Right ventricle myocardium inferior (tissue), 1 donor: ENCODE measurements at places on chromosomes 2 and 18. TPM values are rescaled to one million over a fixed set of nuclear protein-coding genes. Genes with fewer than 3 reads are reported as not detected.
A peak's percentile ranks its signal among the peaks of the same experiment; 100 is the strongest.

DNA sequence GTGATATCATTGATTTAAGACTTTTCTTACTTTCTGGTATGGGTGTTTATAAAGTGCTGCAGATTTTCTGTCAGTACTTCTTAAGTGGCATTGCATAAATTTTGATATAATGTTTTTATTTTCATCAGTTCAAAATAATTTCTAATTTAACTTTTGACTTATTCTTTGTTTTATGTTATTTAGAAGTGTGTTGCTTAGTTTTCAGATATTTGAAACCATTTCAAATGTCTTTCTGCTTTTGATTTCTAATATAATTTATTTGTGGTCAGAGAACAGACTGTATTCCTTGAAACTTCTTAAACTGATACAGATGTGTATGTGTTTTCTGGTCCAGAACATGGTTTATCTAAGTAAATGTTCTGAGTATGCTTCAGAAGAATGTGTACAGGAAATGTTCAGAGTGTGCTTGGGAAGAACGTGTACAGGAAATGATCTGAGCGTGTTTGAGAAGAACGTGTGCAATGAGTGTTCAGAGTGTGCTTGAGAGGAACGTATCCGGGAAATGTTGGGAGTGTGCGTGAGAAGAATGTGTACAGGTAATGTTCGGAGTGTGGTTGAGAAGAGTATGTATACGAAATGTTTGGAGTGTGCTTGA lies 265.7 kb upstream of the HS6ST1 start:
- DNase-seq = no peak

DNA sequence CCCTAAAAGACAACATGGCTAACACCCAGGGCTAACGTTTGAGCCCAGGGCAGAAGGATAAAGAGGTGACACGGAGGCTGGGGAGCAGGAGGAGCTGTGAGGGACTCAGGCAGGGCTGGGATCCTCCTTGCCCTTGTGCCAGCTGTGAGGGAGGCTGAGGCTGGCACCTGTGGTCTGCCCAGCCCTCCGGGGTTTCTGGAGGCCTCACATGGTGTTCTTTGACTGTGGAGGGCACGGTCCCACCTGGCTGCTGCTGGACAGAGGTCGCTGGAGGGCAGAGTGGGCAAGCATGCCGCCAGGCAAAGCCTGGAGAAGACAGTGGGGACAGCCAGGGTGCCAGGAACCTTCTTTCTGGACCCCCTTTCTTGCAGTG lies 26.8 kb upstream of the CNNM3 start:
- peak; percentile 47 for DNase-seq

DNA sequence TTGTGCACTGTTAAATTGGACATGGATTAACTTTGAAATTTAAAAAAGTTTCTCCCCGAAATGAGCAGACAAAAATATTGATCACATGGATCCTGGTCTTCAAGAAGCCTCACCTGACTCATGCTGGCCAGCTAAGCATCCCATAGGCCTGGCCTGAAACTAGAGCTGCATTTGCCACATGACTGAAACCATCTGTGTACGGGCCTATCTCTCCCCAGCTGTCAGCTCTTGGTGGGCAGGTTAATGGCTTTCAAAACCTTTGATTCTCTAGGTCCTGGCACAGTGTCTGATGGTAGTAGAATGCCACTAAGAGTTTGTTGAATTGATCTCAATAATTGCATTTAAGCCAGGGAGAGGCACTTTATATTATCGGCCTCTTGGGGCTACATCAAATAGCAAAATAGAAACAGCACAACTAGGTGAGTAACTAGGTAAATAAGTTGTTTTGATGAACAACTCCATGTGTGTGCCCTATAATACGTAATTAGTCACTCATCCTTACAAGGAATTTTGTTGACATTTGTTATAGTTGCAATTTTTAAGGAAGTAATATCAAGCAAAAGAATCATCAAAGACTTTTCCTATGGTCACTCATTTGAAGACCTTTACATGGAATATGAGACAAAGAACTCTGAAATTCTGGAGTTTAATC lies 251.1 kb downstream of the SP3 start:
- no peak for DNase-seq

DNA sequence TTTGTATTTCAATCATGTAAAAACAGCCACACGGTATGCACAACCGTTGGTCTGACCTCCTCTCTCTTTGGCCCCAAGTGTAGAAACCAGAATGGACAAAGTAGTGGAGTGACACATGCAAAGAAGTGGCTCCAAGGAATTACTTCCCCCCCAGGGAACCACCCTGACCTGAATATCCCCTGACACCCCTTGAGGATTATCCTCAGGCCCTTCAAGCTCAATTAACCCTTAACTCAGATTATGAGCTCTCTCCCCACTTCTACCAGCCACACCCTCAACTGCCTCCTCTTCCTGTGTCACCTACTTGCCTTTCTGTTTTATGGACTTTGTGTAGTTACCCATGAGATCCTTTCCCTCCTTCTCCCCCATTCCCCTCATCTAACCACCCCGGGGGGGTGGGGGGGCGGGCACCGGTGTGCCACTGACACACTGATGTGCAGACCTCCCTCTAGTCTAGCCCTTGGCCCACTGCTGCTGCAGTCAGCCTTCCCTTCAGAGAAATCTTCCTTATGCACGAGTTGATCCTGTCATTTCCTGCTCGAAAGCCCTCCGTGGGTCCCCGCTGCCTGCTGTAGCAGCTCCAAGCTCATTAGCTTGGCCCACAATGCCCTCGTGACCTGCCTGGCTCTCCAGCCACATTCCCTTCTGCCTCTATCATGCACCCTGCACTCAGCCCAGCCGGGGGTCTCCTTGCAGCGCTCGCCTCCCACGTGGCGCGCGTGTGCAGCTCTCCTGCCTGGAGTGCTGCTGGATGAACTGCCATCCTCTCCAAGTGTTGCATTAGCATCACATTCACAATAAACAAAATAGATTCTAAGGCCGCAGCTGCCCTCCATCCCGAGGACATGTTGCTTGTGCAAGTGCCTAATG lies 40.1 kb upstream of the TMEM177 start:
- DNase-seq = no peak

DNA sequence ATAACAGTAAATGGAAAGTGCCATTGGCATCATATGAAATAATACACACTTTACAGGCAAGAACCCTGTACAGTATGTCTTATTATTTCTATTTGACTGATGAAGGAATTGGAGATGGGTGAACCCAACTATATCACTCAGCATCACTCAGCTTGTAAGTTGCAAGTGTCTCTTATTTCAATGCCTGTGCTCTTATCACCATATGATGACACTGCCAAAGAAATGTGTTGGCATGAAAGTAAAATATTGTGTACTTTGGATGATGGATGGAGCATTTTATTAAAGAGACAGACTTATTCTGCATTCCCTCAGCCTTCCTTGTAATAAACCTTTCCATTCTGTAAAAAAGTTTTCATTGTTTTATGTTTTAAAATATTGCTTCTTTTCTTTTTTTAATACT lies 927.5 kb upstream of the VRK2 start:
- no peak for DNase-seq

GRCh38 chr2:118520246-118520645 lies 327.2 kb downstream of the EN1 start:
- no peak for DNase-seq

DNA sequence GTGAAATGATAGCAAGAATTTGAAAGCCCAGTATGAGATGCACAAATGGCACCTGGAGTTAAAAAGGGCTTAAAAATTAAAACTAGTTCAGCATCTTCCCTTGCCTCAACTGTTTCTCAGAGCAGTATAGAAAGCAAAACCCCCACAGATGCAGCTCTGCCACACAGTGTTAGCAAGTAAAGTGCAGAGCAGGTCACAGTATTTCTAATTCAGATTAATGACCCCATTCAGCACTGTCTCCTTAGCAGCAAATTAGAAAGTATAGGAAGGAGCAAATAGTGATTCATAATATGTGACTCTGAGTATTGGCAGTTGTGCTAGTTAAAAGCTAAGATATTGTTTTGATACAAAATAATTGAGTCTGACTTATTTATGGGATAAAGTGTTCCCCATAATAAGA lies 73.8 kb upstream of the CCDC85A start:
- no peak for DNase-seq

DNA sequence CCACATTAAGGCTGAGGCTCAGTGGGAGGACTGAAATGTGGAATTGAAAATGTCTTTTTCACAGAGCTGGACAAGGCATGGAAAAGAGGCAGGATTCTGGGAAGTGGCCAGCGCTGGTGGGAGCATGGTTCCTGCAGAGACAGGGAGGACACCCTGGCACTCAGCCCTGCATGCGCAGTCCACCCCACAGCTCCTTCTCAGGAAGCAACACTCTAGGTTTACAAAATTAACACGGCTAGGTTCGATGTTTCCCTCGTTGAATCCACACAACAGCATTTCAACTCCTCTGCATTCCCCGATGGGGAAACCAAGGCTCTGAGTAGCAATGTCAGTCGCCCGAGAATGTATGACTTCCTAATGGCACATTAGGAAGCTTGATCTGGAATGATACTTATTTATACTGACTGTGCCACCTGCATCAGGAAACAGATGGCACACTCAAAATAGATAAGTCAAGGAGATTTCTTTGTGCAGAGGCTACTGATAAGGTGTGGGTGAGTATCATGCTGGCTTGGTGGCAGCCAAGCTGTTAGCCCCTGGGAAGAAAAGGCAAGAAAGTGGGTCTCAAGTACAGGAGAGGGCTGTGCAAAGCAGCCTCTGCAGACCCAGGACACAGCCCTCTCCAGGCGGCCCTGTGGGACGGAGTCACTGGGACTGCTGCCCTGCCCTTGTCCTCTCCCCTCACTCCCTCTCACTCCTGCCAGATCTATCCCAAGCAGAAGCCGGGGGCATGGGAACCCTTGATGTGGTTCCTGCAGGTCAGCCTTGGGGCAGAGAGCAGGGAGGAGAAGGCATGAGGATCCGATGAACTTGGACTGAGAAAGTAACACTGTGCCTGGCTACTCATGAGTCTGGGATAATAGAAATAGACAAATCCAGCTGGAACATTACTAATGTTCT lies 158.4 kb upstream of the FHL2 start:
- DNase-seq = peak; percentile 74

DNA sequence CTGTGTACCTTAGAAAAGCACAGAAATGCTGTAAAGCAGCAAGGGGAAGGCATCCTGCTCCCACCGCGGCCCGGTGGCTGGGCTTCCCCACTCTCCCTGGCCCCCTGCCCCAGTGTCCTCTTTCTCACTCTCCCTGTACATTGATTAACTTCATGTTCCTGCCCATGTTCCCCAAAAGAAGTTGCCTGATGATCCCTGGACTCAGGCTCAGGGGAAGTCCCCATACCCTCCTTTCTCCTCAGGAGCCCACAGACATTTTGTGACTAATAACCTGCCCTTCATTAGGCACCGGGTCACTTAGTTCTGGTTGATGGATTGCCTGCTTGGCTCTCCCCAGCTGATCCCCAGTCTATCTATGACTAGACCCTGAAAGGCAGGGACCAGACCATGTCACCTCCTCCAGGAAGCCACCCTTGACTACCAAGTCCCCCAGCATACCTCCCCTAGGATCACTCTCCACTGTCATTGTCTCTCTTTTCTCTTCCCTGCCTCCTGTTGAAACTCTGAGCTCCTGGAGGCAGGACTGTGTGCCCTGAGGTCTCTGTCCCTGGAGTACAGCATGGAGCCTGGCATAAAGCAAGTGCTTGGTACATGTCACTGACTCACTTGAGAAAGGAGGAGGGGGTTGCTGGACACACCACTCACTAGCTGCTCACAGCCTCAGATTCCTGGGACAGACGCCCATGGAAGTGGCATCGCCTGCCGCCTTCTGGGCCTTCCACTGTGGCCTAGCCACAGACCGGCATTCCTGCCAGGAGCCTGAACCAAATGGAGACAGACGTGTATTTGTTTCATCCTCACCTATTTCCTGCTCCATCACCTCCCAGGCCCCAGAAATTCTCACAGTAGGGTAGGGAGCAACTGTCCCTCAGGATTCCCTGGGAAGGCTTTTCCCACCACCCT lies 13.5 kb downstream of the MALL start:
- no peak for DNase-seq

GRCh38 chr18:69250305-69251151 lies 150.2 kb upstream of the DOK6 start:
- no peak for DNase-seq

GRCh38 chr2:10324095-10324832 lies 21.6 kb downstream of the HPCAL1 start:
- DNase-seq = no peak

- no peak for DNase-seq
Observed at GRCh38 chr2:171491292-171491691, 31.0 kb upstream of the CYBRD1 start.

DNA sequence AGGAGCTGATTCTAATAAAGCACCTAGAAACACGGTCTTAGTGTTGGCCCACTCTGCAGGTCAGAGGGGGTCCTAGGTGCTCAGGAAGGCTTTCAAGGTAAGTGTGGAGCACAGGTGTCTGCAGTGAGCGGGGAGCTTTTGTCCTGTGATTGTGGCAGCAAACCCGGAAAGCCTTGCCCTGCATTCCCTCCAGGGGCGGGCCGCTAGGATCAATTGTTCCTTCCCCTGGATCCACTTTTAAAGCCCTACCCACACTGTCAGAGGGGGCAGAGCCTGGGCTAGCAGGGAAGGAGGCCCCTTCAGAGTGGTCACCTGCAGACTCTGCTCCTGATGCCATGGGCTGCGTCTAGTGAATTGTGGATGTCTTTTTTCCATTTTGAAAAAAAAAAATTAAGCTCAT lies 176.0 kb downstream of the CTIF start:
- DNase-seq = no peak

GRCh38 chr2:60364491-60364890 lies 189.0 kb downstream of the BCL11A start:
- DNase-seq = no peak

DNA sequence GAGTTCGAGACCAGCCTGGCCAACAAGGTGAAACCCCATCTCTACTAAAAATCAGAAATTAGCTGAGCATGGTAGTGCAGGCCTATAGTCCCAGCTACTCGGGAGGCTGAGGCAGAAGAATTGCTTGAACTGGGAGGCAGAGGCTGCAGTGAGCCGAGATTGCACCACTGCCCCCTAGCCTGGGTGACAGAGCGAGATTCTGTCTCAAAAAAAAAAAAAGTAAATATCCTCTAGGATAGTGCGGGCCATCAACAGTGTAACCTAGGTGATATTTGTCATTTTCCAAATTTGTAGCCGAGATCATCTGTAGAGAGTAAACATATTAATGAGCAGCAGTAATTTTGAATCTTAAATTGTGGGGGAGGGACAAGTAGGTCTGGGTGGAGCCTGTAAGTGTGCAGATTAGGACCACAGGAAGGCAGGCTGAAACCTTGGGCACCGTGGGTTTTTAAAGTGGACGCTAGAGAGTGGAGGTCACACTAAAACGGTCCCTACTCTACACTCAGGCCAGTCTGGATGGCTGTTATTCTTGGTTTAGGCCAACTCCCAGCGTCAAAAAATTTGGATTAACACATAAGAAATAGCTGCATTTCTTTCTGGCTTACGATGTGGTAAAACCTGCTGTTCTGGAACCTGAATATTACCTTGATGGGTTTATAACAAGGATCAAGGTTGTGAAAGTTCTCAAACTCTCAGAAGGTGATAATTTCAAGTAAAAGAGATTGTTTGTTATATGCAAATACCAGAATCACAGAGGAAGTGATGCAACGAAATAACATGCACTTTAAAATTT lies 22.7 kb upstream of the TET3 start:
- DNase-seq = no peak

The FOXI3 gene
- total RNA-seq = not detected

The POTEE gene
- total RNA-seq = not detected

The ALPI gene
- not detected for total RNA-seq

The AQP12A gene
- not detected for total RNA-seq

The CROCC2 gene
- not detected for total RNA-seq

The METTL5 gene
- 69.8 TPM for total RNA-seq
